ENCODE measurements at places on chromosomes 11 and 22.

DNA sequence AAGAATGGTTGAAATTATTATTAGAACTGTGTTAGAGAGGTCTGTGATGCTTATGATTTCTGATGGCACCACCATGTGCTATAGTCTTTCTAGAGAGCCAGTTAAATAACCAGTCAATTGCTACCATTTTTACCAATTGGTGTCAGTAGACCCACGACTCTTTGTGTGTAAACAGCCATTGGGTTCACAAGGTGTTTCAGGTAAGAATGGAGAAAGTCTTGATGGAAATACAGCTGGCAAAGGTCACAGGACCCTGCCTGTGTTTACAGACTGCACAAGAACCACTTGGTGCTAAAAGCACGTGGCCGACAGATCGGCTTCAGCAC is 30.5 kb upstream of the OR10G7 start:
- no peak for DNase-seq

- DNase-seq, result no peak
These were observed 148.6 kb downstream of the LDLRAD3 start for GRCh38 chr11:36092314-36093030.

- peak; percentile 24 for DNase-seq
These were observed 25.1 kb downstream of the KCNQ1OT1 start for GRCh38 chr11:2674658-2675131.

GRCh38 chr11:20105427-20105826 is 54.8 kb downstream of the DBX1 start:
- no peak for DNase-seq

DNA sequence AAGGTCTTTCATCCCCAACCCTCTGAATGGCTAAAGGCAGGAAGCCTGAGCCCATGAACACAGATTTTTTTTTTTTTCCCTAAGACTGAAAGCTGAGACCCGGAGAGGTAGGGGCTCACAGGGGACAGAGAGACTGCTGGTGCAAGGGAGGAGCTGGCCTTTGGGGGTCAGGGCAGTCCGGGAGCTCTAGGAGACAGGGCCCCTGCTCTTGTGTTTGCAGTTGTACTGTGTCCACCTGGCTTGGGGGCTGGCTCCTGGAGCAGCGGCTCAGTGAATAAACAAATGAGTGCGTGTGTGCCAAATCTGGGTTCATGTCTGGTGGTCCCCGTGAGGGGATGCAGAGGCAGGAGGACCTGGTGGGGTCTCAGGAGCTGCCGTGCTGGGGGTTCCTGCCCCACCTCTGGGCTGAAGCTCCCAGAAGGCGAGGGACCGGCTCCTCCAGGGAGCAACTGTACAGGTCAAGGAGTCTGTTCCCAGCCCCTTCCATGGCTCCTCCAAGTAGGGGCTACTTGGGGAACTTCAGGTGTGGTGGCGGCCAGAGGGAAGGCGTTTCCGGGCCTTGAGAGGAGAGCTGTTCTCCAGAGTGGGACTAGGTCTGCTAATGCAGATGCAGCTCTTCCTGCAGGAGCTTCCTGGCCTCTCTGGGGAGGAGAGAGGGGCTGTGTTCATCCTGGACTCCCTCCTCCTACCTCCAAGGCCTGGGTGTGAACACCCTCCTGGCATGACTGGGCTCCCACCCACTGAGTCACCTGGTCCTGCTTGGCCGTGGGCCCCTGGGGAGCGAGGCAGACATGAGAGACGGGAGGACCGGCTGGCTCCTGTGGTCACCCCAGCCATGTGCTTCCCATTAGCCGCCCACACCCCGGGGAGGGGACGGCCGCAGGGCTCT is 57.6 kb downstream of the FBXO7 start:
- peak; percentile 88 for DNase-seq
